ENCODE measurements at places on chromosomes 1 and 21.

- no peak for DNase-seq
These were observed 102.7 kb upstream of the VANGL1 start for GRCh38 chr1:115539061-115539460.

GRCh38 chr1:39076127-39076798 is 50.1 kb downstream of the NDUFS5 start:
- DNase-seq, result no peak

DNA sequence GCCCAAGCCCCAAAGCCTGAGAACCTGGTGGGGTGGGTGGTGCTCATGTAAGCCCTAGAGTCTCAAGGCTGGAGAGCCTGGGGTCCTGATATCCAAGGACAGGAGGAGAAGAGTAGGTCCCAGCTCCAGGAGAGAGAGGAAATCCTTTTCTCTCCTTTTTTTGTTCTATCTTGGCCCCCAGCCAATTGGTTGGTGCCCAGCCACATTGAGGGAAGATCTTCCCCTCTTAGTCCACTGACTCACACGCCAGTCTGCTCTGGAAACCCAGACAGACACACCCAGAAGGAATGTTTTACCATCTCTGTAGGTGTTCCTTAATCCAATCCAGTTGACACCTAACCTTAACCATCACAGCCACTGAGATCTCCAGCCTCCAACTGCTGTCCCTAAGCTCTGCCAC is 16.2 kb upstream of the LIN9 start:
- DNase-seq, result no peak

DNA sequence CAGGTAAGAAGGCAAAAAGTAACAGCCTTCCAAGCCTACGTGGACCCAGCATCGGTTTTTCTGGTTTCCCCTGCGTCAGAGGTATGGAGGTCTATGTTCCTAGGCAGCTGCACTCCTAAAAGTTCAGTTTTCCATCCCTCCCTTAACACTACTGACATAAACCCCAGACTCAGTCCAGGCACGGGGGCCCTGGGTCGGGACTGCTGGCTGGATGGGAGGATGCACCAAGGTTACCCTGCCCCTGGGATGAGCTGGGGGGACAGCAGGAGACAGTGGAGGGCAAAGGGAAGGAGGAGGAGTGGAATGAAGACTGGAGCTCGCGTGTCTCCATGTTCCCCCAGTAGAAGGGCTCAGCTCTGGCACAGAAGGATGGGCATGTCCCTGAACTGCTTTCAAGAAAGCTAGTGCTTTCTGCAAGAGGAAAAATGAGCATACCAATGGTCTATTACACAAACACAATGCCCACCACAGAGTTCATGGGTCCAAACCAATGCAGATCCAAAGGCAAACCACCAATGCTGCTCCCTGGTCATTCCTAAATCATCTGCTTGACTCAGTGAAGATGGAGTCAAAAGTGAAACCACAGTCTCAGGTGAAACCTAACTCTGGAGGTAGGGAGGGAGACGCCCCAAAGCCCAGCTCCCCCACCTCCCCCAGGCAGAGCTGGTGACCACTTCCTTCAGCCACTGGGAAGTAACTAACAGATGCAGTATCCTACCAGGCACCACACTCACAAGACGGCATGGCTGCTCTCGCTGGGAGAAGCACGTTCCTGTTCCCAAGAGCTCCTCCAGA is 54.9 kb downstream of the CD46 start:
- DNase-seq, result no peak

GRCh38 chr1:29798699-29799566 is 562.6 kb downstream of the PTPRU start:
- DNase-seq, result no peak

- no peak for DNase-seq
These were observed 43.6 kb upstream of the GRHL3 start for GRCh38 chr1:24275510-24275909.

GRCh38 chr1:27503844-27504587 is 14.0 kb upstream of the WASF2 start:
- DNase-seq, result no peak

DNA sequence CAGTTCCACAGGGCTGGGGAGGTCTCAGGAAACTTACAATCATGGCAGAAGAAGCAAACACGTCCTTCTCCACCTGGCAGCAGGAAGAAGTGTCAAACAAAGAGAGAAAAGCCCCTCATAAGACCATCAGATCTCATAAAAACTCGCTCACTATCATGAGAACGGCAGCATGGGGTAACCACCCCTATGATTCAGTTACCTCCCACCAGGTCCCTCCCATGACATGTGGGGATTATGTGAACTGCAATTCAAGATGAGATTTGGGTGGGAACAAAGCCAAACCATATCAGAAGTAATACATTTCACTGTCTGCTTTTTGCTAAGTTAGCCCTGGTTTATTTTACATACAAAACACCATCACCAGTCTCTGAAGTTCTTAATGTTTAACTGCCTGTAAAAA is 68.5 kb downstream of the RBM11 start:
- DNase-seq, result no peak

- no peak for DNase-seq
These were observed 23.3 kb downstream of the CNIH4 start for GRCh38 chr1:224380003-224380402.

DNA sequence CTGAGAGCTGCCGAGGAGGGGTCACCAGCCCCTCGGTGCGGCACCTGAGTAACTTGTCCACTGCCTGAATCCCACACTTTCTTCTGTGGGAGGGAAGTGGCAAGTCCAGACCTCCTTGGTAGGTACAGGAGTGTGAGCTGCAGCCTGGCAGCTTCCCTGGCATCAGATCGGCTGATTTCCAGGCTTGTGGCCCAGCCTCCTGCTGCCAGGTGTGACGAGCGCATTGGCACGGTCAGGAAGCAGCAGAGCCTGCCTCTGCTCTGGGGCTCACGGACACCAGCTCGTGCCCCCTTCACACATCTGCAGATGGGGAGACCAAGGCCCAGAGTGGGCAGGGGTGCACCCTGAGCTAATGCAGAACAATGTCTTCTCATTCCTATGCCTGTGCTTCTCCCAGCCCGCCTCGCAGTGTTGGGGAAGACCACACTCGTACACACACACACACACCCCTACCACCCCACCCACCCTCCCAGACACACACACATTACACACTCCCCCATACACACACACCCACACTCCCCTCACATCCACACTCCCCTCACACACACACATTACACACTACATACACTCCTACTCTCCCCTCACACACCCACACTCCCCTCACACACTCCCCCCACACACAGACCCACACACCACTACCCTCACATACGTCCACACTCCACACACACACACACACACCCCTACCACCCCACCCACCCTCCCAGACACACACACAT is 33.1 kb upstream of the SELENON start:
- DNase-seq, result no peak

DNA sequence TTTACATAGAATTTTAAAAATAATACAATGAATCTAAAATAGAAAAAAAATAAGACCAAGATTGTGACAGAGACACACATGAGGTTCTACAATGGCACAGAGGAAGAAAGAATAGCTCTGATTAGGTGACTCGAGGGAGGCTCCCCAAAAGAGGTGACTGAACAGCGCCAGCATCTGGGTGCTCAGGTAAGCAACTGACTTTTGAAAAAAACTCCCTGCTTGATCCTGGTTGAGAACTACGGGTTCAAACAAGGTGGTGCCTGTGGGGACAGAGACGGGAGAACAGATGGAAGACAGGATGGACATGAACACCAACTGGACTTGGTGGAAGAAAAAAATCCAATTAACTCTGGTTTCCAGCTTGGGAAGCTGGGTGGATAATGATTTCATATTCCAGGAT is 22.5 kb downstream of the BATF3 start:
- DNase-seq, result no peak

DNA sequence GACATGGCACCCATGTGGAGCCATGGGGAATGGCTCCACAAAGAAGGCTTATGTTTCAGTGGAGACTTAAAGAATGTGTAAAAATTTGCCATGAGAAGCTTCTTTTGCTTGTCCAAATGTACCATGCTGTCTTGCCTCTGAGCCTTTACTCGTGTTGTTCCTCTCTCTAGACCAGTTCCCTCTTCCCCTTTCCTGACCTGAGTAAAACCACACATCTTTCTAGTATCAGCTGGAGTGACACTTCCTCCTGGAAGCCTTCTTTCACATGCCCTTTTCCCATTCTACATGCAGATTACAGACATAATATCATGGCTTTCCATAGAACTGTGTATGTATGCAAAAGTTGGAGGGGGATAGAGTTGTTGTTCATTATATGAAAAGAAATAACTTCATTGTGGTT is 13.6 kb upstream of the GPX7 start:
- no peak for DNase-seq

DNA sequence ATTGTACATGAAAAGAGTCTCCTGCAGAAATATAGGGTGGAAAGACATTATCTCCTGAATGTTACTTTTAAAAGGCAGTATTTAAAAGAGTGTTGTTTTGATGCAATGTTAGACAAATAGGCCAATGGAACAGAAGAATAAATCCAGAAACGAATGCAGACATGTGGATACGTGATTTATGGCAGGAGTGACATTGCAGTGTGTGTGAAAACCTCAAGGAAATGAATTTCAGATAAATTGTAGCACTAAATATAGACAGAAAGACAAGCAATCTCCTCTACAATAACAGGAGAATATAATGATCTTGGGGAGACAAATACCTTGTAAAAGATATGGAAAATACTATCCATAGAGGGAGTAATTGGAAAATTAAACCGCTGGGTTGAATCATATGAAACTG is 387.8 kb upstream of the CHRM3 start:
- DNase-seq, result no peak

DNA sequence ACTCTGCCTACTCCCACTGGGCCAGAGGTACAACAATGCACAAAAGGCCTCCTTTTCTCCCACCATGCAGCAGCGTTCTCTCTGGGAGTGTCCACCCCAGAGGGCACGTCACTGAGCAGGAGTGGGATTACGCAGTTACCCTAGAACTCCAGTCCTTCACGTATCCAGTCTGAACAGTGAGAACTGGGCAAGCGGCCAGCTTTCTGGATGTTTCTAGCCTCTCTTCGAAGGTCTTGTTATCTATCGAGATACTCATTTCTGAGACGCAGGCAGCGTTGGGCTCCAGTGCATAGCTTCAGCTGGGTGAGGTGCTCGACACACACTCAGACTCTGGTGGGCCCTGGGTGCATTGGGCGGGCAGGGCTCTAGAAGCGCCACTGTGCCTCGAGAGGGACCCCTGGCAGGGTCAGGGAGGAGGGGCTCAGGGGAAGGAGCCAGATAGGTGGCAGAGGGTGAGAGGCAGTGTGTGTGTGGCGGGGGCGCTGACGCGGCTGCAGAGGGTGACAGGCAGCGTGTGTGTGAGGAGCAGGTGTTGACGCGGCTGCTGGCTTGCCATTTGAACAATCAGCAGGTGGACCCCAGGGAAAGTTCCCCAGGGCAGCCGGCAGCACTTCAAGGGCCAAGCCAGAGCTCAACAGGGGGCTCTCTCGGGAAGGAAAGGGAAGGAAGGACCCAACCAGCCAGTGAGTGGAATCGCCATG is 27.9 kb downstream of the PRDM15 start:
- DNase-seq, result no peak

GRCh38 chr1:55588309-55588708 is 373.1 kb upstream of the USP24 start:
- DNase-seq, result no peak

- DNase-seq, result no peak
These were observed 2.7 kb downstream of the TRPM2 start for GRCh38 chr21:44356160-44356559.

- DNase-seq, result no peak
These were observed 198.9 kb downstream of the LRRC7 start for GRCh38 chr1:69766431-69767180.

DNA sequence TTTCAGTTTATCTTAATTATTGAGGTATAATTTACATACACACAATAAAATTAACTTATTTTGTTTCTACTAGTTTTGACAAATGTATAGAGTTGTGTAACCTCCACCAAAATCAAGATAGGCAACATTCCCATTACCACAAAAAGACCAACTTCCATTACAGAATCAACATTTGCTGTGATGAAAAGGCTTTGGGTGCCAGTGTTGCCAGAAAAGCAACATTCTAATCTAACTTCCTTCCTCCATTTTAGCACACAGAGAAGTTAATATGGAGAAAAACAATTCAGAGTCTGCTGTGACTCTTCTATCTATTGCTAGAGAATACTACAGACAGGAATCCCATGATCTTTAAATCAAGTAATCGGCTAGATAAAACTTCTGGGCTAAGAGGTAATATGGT is 245.3 kb downstream of the RERE start:
- DNase-seq, result no peak

GRCh38 chr1:116699605-116700004 is 32.1 kb upstream of the IGSF3 start:
- DNase-seq, result no peak

- no peak for DNase-seq
These were observed 348.7 kb upstream of the RUNX1 start for GRCh38 chr21:35397781-35398180.

DNA sequence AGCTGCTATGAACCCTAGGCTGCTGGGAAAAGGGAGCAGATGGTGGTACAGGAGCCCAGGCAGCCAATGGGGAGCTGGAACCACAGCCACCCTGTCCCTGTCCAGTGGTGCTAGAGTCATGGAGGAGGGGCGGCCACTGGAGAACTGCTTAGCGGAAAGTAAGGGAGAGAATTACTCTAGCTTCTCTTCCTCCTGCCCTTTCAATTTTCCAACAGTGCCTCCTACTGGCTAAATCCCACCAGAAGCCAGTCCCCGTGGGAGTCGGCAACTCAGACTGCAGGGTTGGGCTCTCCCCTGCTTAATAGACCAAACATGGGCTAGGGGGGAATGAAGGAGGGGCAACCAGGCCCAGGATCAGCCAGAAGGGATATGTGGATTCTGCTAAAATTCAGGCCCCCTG is 154.5 kb downstream of the ACTL8 start:
- DNase-seq, result no peak

GRCh38 chr21:34888569-34889319 is 160.4 kb downstream of the RUNX1 start:
- peak; percentile 49 for DNase-seq

DNA sequence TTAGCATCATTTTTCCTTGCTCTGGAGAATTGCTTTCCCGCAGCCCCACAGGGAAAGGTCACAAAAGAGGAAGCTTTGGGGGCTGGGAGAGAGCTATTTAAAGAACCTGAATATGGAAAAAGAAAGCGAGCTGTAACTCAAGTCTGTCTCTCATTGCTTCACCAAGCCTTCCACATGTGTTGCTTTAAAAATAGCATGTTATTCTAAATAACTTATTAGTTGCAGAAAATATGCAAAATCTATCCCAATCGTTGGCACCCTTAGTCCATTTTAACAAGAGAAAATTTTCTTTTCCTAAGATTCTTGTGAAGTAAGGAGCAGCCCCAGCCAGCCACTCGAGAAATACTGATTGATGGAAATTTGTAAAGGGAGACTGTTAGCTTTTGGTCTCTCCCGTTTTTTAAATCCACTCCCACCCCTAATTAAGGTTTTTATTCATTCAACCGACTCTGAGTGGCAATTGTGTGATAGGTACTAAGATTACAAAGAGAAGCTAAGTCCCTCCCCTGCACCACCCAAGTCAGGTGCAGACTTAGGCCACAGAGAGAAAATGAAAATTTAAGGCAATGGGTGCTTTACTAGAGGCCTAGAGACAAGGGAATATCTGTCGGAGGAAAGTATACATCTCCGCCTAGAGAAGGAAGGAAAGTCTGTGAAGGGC is 802 bp downstream of the CYP4X1 start:
- no peak for DNase-seq
